Esophagus muscularis mucosa (tissue), 4 donors: ENCODE measurements at places on chromosomes 1 and 21. TPM values are rescaled to one million over a fixed set of nuclear protein-coding genes. Genes with fewer than 3 reads are reported as not detected.

The RHBDL2 gene
- total RNA-seq, result not detected

The PLPP3 gene
- total RNA-seq, result 138 TPM

The LRRIQ3 gene
- not detected for total RNA-seq

- no peak for DNase-seq
These were observed 4.5 kb downstream of the EPHA2 start for GRCh38 chr1:16151196-16151994.

DNA sequence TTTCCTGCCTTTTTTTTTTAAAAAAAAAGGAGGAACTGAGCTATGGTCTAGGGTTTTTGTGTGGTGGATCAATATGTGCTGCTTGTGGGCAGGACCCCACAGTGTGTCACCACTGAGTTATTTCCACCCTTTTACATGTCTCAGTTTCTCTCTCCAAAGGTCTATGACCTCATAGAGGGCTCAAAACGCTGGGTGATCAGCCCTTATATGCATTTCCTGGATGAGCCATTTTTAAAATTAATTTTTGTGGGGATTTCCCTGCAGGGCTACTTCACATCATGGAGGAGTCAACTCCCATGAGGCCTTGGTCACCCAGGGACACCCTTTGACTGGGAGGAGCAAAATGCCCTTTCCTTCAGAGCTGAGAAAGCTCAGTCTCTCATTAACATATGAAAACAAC lies 20.7 kb upstream of the HAO2 start:
- DNase-seq, result peak; percentile 55

- DNase-seq, result peak; percentile 29
These were observed 12.8 kb upstream of the LRRC52 start for GRCh38 chr1:165531021-165531420.
